ENCODE measurements at places on chromosomes 5 and 9.

- no peak overlapping the region for H3K4me3 ChIP-seq
- H3K4me1 ChIP-seq: no peaks in the 10 kb centered on the region
- no peak overlapping the region for H3K27ac ChIP-seq
- H3K36me3 ChIP-seq: no peaks in the 10 kb centered on the region
- DNase-seq: no peak
These were observed 78.0 kb upstream of the LHFPL2 start for GRCh38 chr5:78726571-78726970.

DNA sequence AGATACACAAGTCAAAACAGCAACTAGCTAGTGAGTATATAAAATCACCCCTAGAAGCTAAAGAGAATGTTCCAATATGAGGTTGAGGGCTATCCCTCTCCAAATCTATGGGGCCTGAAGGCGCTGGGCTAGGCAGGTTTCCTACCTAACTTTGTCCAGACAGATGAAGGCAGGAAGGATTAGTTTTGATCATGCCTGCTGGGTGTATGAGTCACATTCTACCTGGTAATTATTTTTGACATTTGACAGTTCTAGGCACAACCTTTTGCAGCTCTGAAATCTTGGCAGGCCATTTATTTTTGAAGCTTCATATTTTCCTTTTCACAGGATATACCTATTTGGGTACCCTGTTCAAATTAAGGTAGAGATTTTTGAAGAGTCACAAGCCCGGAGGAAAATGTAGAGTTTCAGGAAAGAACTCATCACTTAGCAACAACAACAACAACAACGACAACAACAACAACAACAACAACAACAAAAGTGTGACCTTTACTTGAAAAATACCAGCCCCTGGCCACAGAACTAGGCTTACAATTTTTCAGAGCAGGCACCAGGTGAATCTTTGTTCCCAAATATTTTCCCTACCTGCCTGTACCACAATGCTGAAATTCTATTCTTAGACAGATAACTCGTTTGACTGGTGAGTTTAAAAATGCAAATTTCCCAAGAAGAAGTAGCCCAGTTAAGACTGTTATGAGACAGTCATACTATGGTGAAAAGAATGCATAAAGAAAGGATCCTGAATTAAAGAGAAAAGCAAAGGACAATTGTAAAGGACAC lies 175.5 kb upstream of the TUT7 start:
- no peaks in the 10 kb centered on the region for H3K27me3 ChIP-seq
- H3K4me1 ChIP-seq: no peaks in the 10 kb centered on the region
- no peak overlapping the region for H3K27ac ChIP-seq
- H3K4me3 ChIP-seq: no peak overlapping the region

DNA sequence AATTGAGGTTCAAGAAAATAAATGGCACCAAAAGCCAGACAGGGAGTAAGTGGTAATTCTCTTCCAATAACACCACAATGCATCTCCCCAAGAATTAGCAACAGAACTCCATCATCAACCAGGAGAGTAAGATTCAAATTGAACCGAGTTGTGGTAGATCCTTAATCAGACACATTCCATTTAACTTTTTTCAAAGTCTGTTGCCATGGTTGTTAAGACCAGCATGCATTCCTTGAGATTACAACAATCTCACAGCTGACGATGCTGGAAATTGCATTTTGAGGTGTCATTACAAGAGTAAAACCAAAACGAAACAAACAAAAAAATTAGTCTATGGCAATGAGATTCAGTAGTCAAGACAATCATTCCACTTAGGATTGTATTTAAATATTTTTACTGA lies 78.9 kb upstream of the ZNF462 start:
- no peak overlapping the region for H3K4me3 ChIP-seq
- H3K36me3 ChIP-seq: no peaks in the 10 kb centered on the region
- no peak overlapping the region for H3K27ac ChIP-seq
- H3K4me1 ChIP-seq: no peaks in the 10 kb centered on the region

DNA sequence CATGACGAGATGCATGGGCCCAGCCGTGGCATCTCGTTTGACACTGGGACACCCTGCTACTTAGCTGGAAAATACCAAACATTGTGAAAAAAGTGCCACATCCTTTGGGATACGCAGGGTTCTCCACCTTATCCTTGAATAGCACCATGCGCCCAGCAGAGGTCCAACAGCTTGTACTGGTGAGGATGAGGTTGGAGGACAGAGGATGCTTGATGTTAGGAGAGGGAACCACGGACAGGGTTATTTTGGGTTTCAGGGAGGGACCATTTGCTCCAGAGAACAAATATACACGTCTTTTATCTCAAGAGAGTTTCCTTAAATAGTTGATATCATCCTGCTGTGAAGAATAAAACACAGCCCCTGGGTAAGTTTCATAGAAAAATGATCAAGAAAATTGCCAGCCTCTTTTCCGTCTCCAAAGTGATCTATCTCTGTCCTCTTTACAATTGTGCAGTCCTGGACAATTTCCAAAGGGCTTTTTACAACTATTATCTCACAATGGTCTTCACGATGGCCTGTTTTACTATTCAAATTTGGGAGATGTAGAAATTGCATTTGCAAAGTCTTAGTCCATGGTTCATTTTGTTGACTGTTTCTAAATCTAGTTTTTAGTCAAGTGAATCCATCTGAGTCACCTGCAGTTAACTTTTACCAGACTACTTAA lies 19.9 kb upstream of the FRRS1L start:
- H3K27ac ChIP-seq: no peak overlapping the region
- H3K4me1 ChIP-seq: no peaks in the 10 kb centered on the region
- H3K27me3 ChIP-seq: no peaks in the 10 kb centered on the region
- peaks cover 3% of the 10 kb centered on the region for H3K36me3 ChIP-seq

DNA sequence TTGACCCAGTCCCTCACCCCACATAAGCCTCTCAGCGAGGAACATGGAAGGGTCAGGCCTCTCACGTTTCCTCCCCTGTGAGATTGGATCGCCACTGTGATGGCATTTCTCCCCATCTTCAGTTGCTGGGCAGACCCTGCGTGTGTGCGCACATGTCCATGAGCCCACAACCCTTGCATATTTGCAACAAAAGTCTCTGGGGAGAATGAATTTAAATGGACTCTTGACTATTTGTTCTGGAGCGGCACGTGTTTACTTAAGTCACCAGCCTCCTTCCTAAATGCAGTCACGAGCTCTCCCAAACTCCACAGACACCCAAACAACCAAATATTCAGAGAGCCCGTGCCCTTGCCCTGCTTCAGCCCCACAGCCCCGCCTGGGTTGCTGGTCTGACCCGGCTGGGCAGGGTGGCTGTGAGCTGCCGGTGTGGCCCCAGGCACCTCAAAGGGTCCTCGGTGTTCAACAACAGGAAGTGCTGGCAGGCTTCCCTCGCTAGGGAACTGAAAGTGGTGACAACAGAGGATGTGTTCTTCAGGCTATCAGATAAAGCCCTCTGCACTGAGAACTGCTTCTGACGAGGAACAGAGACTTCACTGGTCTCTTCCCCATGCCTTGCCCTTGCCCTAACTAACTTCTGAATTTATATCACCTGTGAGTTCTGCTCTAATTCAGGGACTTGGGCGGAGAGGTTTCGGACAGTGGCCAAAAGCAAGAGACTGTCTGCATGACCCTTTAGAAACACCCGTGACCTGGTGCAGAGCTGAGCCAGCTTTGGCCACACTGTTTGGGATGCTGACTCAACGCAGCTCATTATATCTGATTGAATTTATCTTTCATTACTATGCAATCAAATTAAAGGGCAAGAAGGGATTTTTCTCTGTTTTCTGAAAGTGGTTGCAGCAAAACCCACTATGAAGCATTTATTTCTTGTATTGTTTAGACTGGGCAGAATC lies 19.2 kb upstream of the CD180 start:
- peak; percentile 91 for DNase-seq
- H3K27me3 ChIP-seq: no peaks in the 10 kb centered on the region
- H3K36me3 ChIP-seq: no peaks in the 10 kb centered on the region
- H3K27ac ChIP-seq: peak overlapping the region; percentile 53
- peak overlapping the region; percentile 5 for H3K4me3 ChIP-seq
- no peaks in the 10 kb centered on the region for H3K4me1 ChIP-seq

GRCh38 chr9:120478208-120478607 lies 101.8 kb downstream of the CDK5RAP2 start:
- DNase-seq: no peak
- H3K4me3 ChIP-seq: no peak overlapping the region
- H3K27me3 ChIP-seq: no peaks in the 10 kb centered on the region
- peaks cover 43% of the 10 kb centered on the region for H3K4me1 ChIP-seq
- H3K36me3 ChIP-seq: peaks cover 3% of the 10 kb centered on the region

GRCh38 chr5:19001054-19001453 lies 986.9 kb downstream of the CDH18 start:
- H3K36me3 ChIP-seq: no peaks in the 10 kb centered on the region
- no peak for DNase-seq
- H3K27ac ChIP-seq: no peak overlapping the region
- H3K4me1 ChIP-seq: no peaks in the 10 kb centered on the region
- H3K27me3 ChIP-seq: no peaks in the 10 kb centered on the region

- no peaks in the 10 kb centered on the region for H3K36me3 ChIP-seq
- no peaks in the 10 kb centered on the region for H3K27me3 ChIP-seq
- peaks cover 5% of the 10 kb centered on the region for H3K4me1 ChIP-seq
- no peak for DNase-seq
- H3K27ac ChIP-seq: no peak overlapping the region
These were observed 85.7 kb downstream of the LMX1B start for GRCh38 chr9:126699401-126699881.

DNA sequence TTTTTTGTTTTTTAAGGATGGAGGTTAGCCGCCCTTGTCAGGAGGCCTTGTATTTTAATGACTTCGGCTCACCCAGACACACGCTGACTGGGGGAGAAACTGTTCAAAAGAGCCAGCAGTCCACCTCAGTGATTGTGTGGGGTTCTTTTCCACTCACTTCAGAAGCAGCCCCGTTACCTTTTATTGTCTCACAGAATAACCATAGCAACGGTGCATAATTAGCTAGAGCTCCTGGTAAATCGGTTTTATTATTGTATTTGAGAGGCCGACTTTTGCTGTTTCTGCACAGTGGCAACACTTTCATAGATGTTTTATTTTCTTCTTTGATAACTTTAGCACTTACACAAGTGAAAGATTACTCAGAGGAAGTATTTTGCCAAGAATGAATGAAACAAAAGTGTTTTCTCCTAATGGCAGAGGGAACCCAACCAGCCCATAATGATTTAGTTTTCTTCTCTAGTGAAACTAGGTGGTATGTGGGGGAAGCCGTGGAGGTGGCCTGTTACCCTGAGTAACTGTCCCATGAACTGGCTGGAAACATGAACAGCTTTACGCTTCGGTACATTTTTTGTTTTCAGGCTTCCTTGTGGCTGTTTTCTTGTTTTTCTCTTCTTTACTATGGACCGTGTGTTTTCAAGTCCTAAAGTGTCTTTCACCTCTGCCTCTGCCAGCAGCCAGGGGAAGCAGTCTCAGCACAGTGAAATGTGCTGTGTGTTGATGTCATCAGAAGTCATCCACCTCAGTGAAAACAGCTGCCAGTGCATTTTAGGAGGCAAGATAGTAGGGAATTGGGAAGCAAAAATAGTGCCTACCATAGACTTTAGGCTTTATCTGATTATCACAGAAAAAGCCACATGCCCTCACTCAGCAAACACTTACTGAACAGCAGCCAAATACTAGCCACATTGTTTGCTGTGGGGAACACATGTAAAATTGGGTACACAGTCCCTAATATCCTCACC lies 414.7 kb downstream of the KDM4C start:
- no peaks in the 10 kb centered on the region for H3K27me3 ChIP-seq
- H3K4me3 ChIP-seq: no peak overlapping the region
- H3K36me3 ChIP-seq: no peaks in the 10 kb centered on the region
- peak overlapping the region; percentile 3 for H3K27ac ChIP-seq
- DNase-seq: no peak

- no peak overlapping the region for H3K4me3 ChIP-seq
- H3K4me1 ChIP-seq: no peaks in the 10 kb centered on the region
- no peak overlapping the region for H3K27ac ChIP-seq
- H3K36me3 ChIP-seq: peaks cover 59% of the 10 kb centered on the region
- H3K27me3 ChIP-seq: no peaks in the 10 kb centered on the region
These were observed 7.9 kb downstream of the MTRR start for GRCh38 chr5:7876867-7877266.

GRCh38 chr5:139100825-139101224 lies 97.3 kb downstream of the SIL1 start:
- no peak overlapping the region for H3K4me3 ChIP-seq
- H3K4me1 ChIP-seq: peaks cover 23% of the 10 kb centered on the region
- H3K36me3 ChIP-seq: no peaks in the 10 kb centered on the region
- DNase-seq: no peak
- H3K27me3 ChIP-seq: no peaks in the 10 kb centered on the region

DNA sequence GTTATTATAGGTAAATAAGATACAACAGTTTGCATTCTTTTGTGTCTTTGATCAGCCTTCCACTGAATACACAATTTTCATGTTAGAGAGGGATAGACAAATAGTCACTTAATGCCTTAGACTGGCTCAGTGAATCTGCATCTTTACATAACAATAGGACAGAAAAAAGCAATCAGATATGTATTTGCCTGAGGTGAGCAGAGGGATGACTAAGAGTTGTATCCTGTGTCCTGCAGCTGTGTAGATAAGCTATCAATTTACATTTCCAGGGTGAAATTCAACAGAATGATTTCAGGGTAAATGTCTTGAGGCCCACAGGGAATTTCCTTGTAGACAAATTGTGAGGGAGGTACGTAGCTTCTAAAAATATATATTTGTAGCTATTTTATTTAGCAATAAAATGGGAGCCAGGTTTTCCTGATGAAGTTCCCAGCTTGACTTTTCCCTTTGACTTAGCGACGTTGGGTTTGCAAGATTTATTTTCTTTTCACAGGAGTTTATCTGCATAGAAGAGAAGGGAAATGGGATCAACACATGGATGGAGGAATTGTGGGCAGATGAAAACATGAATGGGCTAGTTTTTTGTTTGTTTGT lies 586.1 kb upstream of the CDH6 start:
- DNase-seq: no peak
- no peak overlapping the region for H3K4me3 ChIP-seq
- no peaks in the 10 kb centered on the region for H3K36me3 ChIP-seq
- H3K27ac ChIP-seq: no peak overlapping the region

DNA sequence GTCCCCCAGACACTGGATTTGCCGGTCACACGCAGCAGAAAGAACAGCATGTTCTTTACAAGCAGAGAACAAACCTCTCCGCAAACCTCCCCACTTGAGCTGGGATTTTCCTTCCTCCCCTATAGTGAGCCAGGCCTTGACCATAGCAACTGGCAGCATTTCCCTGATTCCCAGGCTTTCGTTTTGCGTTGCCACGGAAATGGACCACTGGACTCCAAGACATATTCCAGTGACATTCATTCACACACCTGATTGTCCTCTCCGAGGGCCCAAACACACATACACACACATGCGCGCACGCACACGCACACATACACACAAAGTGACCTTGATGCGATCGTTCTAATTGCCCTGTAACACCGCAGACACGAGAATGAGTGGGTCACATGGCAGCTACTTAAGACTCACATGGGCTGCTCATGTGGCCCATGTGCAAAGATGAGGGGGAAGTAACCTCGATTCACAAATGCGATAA lies 80.9 kb upstream of the CPEB4 start:
- H3K4me1 ChIP-seq: no peaks in the 10 kb centered on the region
- H3K27ac ChIP-seq: no peak overlapping the region
- no peak for DNase-seq
- H3K4me3 ChIP-seq: no peak overlapping the region
- no peaks in the 10 kb centered on the region for H3K27me3 ChIP-seq

Data from right atrium auricular region (tissue), 2 donors.